ENCODE measurements at places on chromosomes 7 and 10.

- DNase-seq: no peak
Measured at GRCh38 chr7:116510795-116511194, 11.3 kb downstream of the CAV2 start.

DNA sequence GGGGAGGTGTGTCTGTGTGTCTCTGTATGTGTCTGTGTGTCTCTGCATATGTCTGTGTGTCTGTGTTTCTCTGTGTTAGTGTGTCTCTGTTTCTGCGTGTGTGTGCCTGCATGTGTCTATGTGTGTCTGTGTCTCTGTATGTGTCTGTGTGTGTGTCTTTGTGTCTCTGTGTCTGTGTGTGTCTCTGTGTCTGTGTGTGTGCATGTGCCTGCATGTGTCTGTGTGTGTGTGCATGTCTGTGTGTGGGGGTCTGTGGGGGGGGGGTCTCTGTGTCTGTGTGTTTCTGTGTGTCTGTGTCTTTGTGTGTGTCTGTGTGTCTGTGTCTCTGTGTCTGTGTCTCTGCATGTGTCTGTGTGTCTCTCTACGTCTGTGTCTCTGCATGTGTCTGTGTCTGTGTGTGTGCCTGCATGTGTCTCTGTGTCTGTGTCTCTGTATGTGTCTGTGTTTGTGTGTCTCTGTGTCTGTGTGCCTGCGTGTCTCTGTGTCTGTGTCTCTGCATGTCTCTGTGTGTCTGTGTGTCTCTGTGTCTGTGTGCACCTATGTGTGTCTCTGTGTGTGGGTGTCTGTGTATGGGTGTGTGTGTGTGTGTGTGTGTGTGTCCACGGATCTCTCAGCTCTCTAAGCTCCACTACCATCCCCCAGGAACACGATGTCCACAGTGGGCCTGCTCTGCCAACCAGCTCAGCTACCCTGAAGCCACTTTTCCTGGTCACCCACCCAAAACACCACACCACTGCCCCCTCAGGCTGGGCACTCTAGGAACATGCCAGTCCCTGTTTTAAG lies 41.7 kb downstream of the RASGEF1A start:
- DNase-seq: no peak

DNA sequence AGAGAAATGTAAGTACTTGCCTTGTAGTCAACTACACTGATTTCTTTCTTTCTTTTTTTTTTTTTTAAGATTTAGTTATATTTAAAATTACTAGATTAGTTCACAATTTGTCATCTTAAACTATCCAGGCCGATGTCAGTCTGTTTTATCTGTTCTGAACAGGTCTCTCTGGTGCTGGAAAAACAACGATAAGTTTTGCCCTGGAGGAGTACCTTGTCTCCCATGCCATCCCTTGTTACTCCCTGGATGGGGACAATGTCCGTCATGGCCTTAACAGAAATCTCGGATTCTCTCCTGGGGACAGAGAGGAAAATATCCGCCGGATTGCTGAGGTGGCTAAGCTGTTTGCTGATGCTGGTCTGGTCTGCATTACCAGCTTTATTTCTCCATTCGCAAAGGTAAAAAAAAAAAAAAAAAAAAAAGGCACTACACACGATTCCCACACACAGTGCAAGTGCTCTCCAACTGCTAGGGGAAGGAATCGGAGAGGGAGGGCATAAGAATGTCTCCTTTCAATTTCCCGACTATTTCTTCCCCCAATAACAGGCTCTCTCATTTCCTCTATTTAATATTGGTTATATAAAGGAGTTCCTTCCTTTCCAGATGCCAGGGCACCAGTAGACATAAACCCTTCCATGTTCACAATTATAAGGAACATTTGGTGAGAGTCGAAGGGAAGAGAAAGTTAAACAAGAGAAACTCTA lies 53.4 kb downstream of the PAPSS2 start:
- DNase-seq: no peak

GRCh38 chr7:42997611-42998010 lies 65.4 kb downstream of the MRPL32 start:
- no peak for DNase-seq

- no peak for DNase-seq
Measured at GRCh38 chr10:86979977-86980448, 11.7 kb downstream of the ADIRF start.

GRCh38 chr7:73988197-73988596 lies 39.8 kb upstream of the ELN start:
- no peak for DNase-seq

DNA sequence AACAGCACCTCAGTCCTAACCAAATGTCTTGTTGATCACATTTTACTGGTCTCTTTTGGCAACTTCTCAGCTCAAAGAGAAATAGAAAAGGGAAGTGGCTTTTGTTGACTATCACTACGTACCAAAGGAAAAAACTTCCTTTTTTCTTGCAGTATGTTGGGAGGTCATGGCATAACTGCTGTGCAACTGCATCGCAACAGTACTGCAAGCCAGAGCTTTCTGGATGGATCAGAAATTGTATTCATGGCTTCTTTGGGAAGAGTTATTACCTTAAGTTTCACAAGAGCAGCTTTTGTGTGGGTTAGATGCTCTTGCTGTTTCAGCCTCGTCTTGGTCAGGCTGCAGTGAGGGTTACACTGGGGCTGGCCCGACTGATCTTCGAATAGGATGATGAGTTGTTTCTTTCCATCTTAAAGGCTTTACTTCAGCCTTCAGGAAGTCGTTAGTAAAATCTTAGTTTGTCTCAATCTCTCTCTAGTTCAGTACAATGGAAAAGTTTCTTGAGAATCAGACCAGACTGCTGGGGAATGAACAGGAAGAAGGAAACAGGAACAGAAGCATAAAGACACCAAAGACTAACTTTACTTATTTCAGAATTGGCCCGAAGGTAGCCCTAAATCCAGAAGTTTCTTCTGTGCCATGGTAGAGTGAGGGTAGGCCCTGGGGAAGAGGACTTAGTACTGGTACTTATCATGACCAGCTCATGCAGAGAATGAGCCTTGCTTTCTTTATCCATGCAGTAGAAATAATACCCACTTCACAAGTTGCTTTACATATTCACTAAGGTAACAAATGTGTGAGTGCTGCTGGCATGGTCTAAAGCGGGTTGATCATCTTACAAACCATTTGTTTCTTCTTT lies 153.6 kb downstream of the CELF2 start:
- DNase-seq: no peak

- DNase-seq: no peak
Measured at GRCh38 chr10:29377333-29377961, 88.6 kb downstream of the LYZL1 start.

DNA sequence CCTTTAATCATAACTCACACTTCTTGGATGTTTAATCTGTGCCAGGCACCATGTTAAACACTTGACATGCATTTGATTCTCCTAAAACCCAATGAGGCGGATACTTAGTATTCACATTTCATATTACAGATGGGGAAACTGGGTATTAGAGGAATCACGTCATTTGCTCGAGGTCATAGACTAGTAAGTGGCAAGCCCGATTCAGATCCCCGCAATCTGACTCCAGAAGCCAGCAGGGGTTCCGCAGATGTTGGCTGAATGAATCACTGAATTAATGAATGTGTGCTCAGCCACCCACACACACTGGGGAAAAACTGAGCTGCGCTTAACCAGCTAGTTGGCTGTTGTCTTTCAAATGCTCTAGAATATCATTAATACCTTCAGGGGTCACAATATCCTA lies 22.5 kb upstream of the ENO4 start:
- DNase-seq: no peak

DNA sequence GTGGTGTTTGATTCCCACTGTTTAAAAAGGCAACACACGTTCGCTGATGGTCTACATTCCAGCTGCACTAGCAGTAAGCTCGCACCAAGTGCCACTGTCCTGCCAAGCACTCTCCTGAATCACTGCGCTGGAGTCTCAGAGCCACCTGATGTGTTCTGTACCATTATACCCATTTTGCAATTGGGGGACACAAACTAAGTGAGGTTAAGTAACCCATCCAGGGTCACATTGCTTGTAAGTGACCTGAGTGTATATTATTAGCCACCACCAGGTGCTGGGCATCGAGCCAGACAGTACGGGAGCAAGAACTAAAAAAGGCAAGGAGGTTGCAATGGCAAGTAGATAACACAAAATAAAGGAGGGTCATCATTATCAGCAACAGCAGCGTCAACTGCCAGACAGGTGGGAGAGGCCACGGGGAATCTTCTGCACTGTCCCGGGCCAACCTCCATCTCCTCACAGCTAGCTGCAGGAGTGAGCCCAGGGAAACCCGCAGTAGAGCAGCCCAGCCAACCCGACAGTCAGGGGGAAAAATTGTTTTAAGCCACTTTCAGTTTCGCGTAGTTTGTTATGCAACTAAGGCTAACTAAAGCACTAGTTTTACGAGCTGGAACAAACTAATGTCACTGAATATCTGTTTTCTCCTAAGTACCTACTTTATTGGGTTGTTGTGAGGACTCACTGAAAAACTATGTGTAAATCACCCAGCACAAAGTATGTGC lies 712 bp upstream of the CPVL start:
- no peak for DNase-seq

DNA sequence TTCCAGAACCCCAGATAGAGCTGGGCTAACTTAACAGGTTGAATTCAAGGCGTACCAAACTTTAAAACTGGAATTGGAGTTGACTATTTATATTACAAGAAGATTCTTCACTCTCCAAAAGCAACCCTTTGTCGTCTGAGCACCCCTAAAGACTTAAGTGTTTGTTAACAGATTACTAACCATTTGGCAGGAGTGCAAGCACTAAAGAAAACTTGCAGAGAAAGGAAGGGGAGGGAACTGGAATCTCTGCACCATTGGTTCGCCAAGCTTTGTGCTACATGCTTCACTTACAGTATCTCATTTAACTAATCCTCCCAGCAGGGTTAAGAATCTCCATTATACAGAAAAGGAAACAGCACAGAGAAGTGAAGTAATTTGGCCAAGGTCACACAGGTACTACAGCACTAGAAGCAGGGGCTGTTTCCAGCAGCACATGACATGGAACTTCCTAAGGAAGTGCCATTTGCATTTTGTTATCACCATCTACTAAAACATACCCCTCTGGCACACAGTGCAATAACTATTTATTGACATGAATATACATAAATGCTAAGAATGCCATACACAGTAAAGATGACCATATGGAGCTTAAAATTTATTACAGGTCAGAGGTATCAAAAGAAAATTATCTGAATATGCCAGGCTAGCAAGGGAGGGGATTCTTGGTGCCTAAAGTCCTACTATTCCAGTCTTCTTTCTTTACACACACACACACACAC lies 201.2 kb downstream of the KCNMA1 start:
- no peak for DNase-seq

DNA sequence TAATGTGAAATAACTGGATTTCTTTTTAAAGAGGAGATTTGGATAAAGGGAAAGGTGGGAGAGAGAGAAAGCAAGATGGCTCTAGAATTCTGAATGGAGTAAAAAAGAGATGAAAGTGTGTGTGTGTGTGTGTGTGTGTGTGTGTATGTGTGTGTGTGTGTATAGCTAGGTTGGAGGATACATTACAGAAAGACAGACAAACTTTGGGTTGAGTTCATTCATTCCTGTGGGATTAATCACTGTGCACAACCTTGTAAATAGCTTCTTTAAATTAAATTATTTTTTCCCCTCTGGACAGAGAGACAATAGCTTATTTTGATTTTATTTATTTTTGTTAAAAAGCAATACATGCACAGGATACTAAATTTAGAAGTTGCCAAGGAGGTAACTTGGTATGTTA lies 7.5 kb downstream of the ASB4 start:
- no peak for DNase-seq

- no peak for DNase-seq
Measured at GRCh38 chr7:139813151-139813550, 15.9 kb upstream of the TBXAS1 start.

DNA sequence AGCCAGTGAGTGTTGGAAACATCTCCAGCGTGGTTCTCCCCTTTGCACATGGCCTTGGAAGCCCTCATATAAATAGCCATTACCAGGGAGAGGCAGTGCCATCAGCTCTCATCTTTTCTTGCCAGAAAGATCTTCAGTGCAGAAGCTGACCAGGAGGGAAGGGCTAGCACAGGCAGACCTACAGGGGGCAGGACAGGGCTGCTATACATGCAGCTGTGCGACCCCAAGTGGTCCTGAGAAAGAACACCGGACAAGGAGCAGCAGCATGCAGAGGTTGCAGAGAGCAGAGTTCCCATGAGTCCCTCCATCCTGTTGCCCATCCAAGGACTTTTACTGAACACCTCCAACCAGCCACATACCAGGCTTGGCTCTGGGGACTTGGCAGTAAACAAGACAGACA lies 17.1 kb downstream of the GRID1 start:
- no peak for DNase-seq

- DNase-seq: no peak
Measured at GRCh38 chr7:46207931-46208634, 287.0 kb upstream of the IGFBP3 start.

GRCh38 chr7:86643561-86644281 lies at the start of gene GRM3:
GRM3 (plus strand) TSS chr7:86643909; CDS start chr7:86765146, 121,237 bp downstream.
- DNase-seq: no peak

DNA sequence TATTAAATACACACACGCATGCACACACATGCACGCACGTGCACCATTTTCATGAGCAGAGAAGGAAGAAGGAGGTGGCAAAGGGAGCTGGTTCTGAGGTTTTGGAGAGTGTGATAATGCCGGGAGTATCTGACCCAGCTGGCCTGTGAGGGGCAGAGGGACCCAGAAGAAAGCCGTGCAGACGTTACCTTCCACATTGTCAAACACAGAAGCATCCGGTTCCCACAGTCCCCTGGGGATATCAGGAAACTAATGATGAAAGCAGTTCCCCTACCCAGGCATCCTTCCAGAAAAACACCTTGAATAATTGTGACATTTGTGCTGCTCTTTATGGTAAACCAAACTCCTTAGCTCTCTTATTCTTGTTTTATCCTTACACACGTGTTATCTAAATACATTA lies 85.7 kb upstream of the FAM180A start:
- no peak for DNase-seq

DNA sequence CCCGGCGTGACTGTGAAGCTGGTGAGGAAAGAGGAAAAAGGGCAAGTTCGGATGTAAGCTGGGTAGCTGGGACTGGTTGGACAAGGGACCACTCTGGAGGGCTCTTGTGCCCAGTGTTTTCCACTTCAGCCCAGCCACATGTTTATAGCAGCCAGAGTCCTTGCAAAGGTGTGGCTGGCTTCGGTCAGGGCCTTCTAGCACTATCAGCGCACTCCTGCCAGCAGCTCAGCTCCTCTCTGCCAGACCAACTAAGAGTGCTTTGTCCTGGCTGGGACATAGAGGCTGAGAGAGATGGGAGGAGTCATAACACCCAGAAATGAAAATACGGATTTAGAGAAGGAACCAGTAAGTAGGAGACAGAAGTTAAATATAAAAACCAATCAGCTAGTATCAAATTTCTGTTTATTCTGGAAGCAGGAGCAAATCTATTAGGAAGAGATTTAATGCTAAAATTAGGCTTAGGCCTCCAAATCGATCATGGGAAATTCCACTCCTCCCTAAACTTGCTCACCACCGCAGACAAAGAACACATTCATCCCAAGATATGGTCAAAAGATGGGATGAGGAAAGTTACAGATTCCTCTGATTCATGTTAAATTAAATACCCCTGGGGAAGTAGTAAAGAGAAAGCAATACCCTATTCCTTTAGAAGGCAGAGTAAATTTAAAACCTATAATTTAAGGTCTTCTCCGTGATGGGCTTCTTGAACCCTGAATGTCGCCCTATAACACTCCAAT lies 135.0 kb downstream of the RALA start:
- DNase-seq: no peak
